ENCODE measurements at places on chromosomes 16 and 17.

- DNase-seq, result no peak
Measured at GRCh38 chr17:29193146-29193545, 12.9 kb upstream of the MYO18A start.

DNA sequence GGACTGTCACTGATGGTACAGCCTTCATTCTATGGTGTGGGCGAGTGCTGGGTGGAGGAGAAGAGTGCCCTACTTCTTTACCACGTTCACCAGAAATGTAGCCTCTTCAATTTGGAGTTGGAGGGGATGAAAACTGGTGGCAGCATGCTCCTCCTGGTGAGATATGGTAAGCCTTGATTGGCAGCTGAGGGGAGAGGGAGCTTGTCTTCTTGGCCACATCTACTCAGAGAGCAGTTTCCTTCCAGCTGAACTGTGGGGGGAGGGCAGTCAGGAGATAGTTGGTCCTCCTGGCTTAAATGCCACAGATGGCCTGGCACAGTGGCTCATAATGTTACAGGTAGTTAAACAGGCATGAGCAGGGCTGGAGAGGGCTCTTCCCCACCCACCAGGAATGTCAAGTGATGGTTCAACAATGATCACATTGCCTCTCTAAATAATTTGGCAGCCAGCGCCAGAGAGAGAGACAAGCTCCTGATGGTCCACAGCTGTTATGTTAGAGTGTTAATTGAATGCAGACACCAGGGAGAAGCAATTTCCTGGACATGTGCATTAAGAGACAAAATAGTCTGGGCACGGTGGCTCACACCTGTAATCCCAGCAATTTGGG lies 9.0 kb upstream of the MAPK3 start:
- no peak for DNase-seq

- DNase-seq, result no peak
Measured at GRCh38 chr16:65833171-65833871, 533.2 kb upstream of the CDH5 start.

DNA sequence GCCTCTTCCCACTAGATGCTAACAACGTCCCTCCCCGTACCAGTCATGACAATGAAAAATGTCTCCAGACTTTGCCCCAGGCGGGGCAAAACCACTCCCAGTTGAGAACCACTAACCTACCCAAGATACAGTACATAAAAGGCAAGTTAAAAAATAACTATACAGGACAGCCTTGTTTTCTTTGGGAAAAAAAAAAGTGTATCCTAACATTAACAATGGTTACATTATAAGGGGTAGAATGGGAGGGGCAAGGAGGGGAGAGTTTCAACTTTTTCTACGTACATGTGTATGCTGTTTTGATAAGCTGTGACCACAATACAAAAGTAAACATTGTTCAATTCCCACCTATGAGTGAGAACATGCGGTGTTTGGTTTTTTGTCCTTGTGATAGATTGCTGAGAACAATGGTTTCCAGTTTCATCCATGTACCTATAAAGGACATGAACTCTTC lies 94.9 kb downstream of the TOX3 start:
- no peak for DNase-seq

DNA sequence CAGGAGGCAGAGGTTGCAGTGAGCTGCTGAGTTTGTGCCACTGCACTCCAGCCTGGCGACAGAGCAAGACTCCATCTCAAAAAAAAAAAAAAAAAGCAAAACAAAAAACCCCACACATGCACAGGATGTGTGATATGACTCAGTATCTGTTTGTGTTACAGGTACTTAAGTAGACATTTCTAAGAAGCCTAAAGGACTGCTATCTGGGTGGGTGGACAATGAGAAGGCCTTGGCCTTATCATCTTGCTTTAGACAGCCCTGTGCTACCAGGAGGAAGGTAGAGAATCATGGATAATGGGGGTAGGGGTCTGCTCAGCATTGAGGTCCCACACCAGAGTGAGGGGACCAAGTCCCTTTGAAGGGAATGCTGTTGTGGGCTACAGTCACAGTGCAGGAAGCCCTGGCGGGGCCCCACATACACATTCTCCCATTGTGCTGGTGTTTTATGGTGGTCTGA lies 26.7 kb downstream of the PLD6 start:
- DNase-seq, result no peak

DNA sequence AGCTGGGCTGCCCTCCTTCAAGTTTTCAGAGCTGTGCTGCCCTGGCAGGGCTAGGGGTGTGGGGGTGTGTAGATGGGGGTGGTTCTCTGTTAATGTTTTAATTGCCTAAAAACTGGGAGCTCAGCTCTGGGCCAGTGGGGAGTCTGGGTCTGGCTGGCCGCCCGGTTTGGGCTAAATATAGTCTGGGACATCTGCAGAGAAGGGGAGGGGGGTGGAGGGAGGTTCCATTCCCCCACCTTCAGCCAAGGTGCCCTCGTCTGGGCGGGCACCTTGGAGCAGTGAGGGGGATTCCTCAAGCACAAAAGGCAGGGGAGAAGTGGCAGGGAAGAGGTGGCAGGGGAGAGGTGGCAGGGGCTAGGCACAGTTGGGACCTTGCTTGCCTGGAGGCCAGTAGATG lies 13.0 kb downstream of the RARA start:
- DNase-seq, result no peak

DNA sequence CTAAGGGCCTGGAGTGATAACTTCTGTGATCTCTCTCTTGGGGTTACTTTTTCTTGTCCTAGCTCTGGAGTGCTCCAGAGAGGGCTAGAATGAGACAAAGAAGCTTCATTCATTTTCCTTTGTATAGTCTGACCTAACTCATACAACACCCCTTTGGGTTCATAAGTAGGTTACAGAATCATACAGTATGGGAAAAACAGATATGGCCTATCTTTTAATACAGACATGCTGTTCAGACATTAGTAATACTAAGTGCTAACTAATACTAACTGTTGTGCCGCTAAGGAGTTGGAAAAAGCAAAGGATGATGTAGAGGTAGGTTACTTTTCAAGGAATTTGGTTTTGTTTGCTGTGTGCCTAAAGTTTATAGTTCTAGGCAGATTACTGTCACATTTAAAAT lies 84.7 kb downstream of the NLK start:
- no peak for DNase-seq

GRCh38 chr17:72421128-72422092 lies 300.6 kb downstream of the SOX9 start:
- no peak for DNase-seq

- no peak for DNase-seq
Measured at GRCh38 chr16:68770671-68771070, 33.6 kb downstream of the CDH1 start.

GRCh38 chr16:84482951-84483881 lies 21.2 kb downstream of the MEAK7 start:
- DNase-seq, result no peak

- DNase-seq, result no peak
Measured at GRCh38 chr16:87747626-87748414, 18.0 kb downstream of the KLHDC4 start.

DNA sequence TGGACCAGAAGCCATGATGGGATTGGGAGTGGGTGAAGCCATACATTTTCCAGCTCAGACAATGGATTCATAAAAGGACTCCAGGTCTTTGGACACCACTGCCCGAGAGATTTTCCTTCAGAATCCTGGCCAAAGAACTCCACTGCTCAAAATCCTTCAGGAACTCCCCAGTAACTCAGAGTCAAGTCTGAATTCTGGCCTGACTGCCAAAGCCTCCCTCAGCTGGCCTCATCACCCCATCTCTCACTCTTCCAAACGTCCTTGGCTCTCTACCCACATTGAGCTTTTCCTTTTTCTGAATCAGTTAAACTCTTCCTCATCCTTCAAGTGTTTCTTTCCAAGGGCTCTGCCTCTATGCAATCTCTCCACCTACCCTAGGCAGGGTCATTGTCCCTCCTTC lies 1.2 kb upstream of the SEPTIN1 start:
- no peak for DNase-seq

DNA sequence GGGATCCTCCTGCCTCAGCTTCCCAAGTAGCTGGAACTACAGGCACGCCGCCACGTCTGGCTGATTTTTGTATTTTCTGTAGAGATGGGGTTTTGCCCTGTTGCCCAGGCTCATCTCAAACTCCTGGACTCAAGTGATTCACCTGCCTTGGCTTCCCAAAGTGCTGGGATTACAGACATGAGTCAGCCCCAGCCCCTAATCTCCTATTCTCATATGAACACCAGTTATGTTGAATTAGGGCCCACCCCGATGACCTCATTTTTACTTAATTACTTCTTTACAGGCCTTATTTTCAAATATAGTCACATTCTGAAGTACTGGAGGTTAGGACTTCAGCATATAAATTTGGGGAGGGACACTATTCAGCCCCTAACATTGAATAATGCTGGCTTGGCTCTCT lies 49.2 kb downstream of the ZNRF1 start:
- DNase-seq, result no peak

GRCh38 chr17:79750650-79751545 lies 20.2 kb downstream of the ENPP7 start:
- no peak for DNase-seq

- DNase-seq, result no peak
Measured at GRCh38 chr17:57286399-57287105, 30.2 kb downstream of the MSI2 start.

DNA sequence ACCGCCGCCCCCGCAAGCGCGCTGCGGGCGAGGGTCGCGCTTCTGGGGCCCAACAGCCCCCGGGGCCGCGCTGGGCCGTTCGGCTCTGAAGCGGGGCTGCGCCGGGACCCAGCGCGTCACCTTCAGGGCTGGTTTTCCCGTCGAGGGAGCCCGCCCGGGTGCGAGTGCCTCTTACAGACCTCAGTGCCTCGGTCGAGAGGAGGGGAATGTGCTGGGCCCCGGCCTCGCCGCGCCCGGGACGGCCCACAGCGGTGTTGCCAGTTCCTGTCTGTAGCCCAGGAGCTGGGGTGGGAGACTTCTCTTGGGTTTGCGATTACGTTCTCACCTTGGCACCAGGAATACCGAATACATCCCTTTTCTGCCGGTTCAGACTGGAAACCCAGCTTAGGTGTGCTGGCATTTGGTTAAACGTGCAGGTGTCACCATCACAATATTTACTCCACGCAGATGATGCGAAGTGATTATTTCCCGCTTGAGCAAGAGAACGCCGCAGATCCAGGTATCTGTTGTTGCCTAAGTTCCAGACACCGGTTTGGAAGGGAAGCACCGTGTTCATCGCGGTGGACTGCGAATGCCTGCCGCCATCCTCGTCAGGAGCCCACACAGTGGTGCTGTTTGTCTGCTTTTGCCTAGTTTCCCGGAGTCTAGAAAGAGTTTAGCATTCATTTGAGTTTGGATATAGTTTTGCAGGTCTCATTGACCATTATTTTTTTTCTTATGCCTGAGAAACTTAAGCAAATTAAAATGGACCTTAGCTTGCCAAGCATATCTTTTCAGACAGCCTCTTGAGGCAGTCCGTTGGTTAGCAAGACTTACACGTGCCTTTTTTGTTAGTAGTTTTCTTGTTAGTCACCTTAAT lies 914 bp downstream of the MAP1LC3B start:
- peak; percentile 61 for DNase-seq

GRCh38 chr16:11161974-11162373 lies 94.0 kb downstream of the SOCS1 start:
- DNase-seq, result no peak

DNA sequence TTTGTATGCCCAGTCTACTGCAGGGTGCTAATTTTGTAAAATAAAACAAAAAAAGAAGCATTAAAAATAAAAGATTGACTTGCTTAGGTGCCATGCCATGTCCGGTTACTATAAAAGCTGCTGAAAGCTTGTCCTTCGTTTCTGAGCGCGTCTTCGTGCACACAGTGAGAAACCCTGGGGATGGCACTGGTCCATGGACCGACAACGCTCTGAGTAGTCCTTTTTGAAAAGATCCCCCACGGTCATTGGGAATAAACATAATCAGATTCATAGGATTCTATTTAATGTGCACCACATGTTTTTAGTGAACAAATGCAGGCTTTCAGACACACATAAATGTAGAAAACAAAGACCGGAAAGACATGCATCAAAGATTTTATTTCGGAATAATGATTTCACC lies 146.3 kb downstream of the XYLT1 start:
- no peak for DNase-seq

GRCh38 chr17:32870027-32870670 lies 6.8 kb downstream of the MYO1D start:
- DNase-seq, result no peak

GRCh38 chr16:11585460-11586377 lies 1.0 kb downstream of the LITAF start:
- no peak for DNase-seq

- DNase-seq, result no peak
Measured at GRCh38 chr17:34886831-34887230, 74.4 kb downstream of the CCT6B start.

DNA sequence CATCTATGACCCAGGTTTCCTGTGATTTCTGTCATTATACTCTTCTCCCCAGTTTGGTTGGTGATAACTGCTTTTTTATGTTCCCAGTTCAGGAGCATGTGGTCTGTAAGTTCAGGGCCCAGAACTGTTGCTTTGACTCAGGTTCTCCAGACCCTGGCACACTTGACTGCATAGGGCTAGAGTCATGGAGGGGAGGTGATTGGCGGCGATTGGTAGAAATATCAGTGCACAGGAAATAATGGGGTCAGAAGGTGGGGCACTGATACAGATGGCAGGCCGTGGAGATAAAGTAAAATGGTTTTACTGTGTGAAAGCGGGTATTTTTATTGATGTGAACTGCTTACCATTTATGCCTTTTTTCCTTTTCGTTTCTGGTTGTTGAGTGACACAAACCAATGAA lies 28.7 kb downstream of the TAC4 start:
- DNase-seq, result no peak

- no peak for DNase-seq
Measured at GRCh38 chr17:61413661-61414126, 14.1 kb downstream of the TBX2 start.

DNA sequence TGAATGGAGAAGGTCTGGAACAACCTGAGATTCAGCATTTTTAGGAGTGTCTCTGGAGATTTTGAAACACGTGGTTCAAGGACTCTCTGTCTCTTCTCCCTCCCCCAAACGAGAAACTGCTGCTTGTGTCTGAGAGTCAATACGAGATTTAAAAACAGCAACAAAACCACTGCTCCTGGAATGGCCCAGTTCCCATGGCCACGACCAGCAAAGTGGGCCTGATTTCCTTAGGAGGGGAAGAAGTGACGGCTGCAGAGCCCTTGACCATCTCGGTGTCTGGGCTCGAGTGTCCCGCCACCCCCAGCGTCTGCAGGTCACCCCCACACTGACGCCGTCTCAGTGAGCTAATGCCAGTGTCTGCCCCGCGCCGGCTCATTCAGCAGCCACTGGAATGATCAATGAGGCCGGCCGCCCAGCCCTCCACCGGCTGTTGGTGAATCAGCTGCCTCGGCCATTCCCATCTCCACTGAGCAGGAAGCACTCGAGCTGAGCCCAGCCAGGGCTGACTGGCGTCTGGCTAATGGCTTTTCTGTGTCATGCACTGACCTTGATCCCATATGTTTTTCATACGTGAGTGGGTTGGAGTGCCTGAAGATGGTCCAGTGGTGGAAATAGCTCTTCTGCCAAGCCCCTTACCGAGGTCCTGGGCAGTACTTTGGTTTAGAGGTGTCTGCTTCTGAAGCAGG lies 151.8 kb downstream of the PITPNC1 start:
- no peak for DNase-seq
